ENCODE measurements at places on chromosomes 4 and X. TPM values are rescaled to one million over a fixed set of nuclear protein-coding genes. Genes with fewer than 3 reads are reported as not detected.

TCEAL5 gene
- total RNA-seq: not detected

HPSE gene
- 3.0 TPM for total RNA-seq

NXF2 gene
- total RNA-seq: not detected

MAGEC2 gene
- total RNA-seq: not detected

GAGE12J gene
- total RNA-seq: not detected

ESX1 gene
- total RNA-seq: not detected

RTL9 gene
- not detected for total RNA-seq

F8A3 gene
- total RNA-seq: 5.8 TPM

PLRG1 gene
- 102 TPM for total RNA-seq

FDCSP gene
- not detected for total RNA-seq

HPGDS gene
- not detected for total RNA-seq

MUC7 gene
- not detected for total RNA-seq

H2BW2 gene
- not detected for total RNA-seq

F11 gene
- total RNA-seq: not detected

INTU gene
- not detected for total RNA-seq

SORBS2 gene
- 43.5 TPM for total RNA-seq

SMARCA1 gene
- total RNA-seq: 0.19 TPM

PDE6B gene
- total RNA-seq: not detected

MND1 gene
- total RNA-seq: 122 TPM

RHOXF2 gene
- not detected for total RNA-seq

RBM46 gene
- not detected for total RNA-seq

NDNF gene
- not detected for total RNA-seq

TEX13D gene
- not detected for total RNA-seq

IL13RA2 gene
- not detected for total RNA-seq

DMD gene
- 61.4 TPM for total RNA-seq

All from OCI-LY7 (cell line).